Right lobe of liver (tissue), 6 donors: ENCODE measurements at places on chromosomes 2 and 18.
A peak's percentile ranks its signal among the peaks of the same experiment; 100 is the strongest.

- DNase-seq: no peak
These were observed 57.0 kb upstream of the HPCAL1 start for GRCh38 chr2:10245661-10246060.

GRCh38 chr2:208204166-208204565, 14.3 kb upstream of the C2orf80 start:
- no peak for DNase-seq

DNA sequence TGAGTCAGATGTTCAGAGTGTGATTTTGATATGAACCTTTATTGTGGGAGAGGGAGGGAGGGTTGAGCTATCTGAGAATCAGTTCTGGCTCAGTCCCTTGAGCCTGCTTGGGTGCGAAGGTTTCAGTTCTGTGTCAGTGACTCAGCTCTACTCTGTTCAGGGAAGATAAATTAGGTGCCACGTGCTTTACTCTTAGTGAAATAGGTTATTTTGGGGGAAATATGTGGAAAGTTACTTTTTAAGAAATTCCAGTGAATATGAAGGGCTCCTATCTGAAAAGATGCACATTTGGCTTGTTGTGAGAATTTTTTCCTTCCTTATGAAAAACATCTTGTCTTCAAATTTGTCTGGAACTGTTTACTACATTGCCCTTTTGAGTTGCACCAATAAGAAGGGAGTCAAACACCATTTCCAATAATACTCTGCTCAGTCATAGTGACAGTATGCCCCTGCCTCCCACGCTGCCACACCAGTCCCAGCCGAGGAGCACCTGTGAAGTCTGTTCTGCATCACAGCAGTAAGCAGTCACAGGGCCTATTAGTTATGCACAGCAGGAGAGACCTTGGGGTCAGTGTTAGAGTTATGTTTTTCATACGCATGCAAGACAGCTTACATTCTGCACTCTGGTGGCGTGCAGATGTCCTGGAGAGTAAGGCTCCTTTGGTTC, 32.8 kb upstream of the DNAH7 start:
- DNase-seq: no peak

DNA sequence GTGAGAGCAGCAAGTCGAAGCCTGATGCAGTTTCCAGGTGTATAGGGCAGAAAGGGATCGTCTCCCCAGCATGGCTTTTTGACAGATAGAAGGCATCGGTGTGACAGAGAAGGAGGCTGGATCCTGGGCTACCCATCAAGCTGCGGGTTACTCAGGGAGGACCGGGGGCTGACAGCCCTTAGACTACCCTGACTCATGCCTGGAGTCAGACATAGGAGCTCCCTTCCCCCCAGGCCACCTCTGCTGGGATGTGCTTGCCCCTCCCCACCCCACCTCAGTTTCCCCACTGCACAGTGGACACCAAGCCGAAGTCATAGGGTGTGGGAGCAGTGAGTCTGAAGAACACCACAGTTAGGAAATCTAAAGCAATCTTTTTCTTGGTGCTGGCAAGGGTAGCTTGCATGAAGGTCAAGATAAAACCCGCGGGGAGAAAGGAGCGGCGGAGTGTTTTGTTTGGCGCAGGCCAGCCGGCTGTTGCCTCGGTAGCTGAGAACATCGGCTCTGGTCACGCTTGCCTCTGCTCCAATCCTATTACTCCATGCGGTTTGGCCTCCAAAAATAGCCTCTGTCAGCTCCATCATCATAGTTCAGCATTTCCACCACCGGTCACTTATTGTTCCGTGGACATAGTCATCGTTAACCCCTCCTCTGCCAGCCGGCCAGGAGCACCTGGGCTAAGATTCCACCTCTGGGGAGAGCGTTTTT, 169.2 kb upstream of the GLI2 start:
- DNase-seq: peak; percentile 25

- no peak for DNase-seq
These were observed 3.1 kb upstream of the GPR17 start for GRCh38 chr2:127642706-127643438.

DNA sequence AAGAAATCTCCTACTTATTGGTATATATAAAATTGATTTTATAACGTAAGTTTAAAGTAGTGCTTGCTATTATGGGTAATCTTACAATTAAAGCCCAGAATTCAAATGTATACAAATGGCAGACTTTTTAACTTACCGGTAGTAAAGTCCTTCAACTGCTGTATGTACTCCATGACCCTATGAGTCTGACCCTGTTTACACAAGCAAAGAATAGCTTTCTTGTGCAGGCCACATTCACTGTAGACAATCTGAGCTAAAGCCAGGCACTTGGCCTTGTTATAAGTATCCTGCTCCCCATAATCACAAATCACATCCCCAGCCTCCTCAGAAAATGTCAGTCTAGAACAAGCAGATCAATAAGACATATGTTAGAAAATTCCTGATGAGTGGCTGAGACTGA, 51.7 kb downstream of the CLHC1 start:
- no peak for DNase-seq

DNA sequence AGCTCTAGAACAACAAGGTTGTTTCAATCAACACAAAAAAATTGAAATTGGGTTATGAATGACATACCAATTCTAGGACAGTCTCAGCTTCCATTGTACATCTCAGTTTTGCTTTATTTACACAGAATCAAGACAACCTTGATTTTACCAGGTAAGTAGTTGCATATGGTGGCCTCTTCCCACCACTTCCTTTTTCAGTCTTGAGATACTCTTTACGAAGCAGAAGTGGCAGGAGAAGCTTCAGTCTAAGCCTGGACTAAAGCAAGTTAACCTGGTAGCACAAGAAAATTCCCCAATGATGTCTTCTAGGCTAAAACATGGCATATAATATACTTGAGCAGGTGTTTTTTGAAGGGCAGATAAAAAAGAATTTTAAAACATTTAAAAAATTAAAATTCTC, 10.7 kb upstream of the FAM136A start:
- no peak for DNase-seq

- DNase-seq: no peak
These were observed 38.7 kb downstream of the ZC3H8 start for GRCh38 chr2:112216167-112216566.

DNA sequence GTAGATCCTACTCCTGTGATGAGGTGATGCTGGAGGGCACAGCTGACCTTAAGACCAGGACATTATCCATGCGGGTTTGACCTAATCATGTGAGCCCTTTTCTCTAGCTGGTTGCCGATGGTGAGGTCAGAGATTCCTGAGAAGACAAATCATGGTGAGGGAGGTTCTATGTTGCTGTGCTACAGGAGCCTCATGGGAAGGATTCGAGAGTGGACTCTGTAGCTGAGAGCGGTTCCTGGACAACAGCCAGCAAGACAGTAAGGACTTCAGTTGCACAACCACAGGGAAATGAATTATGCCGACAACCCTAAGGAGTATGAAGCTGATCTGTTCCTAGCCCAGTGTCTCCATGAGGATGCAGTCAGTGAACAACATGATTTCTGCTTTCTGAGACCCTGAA, 80.4 kb downstream of the EPB41L3 start:
- DNase-seq: no peak

DNA sequence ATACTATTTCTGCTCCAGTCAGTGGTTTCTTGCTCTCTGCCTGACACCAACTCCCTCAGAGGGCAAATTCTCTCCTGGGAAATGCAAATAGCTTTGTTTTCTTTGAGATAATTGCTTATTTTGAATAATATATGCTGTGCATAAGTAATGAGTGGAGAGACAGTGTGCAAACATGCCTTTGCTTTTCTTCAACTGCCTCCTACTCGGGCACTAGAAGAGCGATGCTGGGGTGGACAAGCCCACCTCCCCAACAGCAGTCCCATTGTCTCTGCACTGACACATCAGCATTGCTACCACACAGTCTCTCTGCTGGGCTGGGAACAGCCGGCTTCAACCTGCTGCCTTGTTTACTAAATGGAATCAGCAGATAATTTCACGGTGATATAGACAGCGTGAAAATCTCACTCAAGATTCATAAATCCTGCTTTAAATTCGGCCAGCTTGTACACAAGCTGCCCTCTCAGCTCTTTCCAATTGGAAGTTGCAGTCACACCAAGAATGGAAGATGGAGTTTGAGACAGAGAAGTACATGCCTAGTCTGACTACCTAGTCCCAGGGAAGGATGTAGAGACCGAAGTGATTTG, 694.5 kb downstream of the TDRD15 start:
- DNase-seq: no peak

GRCh38 chr18:29979881-29980280, 1062.7 kb downstream of the DSC3 start:
- DNase-seq: no peak

- no peak for DNase-seq
These were observed 29.6 kb upstream of the LPIN1 start for GRCh38 chr2:11716689-11717321.

- DNase-seq: peak; percentile 77
These were observed 18.0 kb downstream of the ARID5A start for GRCh38 chr2:96554293-96555145.

GRCh38 chr2:2579814-2580213, 248.7 kb upstream of the MYT1L start:
- no peak for DNase-seq

DNA sequence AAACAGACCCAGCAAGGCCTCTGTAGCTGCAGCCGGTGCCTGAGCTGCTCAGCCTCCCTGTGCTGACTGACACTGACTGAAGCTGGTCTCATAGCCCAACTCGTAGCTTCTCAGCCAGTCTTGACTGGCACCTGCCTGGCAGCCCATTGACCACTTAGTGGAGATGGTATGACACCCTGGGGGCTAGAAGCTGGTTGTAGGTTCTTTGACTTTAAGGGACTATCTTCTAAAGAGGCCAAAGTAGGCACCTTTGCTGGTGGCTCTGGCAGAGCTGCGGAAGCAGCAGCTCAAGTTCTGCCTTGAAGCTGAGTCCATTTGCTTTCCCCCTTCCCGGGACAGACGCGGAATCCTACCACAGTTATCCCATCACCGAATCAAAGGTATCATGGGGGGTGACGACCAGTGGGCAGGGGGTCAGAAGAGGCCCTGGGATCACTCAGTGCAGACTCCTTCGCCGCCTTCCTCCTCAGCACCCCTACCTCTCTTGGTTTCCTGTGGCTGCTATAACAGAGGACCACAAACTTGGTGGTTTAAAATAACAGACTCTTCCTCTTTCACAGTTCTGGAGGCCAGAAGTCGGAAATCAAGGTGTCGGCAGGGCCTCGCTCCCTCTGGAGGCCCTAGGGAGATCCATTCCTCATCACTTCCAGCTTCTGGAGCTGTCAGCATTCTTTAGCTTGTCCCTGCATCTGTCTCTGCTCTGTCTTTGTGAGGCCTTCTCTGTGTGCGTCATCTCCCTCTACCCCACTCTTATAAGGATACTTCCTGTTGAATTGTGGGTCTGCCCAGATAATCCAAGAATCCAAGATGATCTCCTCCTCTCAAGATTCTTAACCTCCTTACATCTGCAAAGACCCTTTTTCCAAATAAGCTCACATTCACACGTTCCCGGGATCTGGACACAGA, 13.7 kb upstream of the FOSL2 start:
- no peak for DNase-seq

GRCh38 chr18:43587538-43588153, 310.4 kb upstream of the SYT4 start:
- DNase-seq: no peak

GRCh38 chr18:23270986-23271680, 135.8 kb downstream of the CABLES1 start:
- DNase-seq: no peak

DNA sequence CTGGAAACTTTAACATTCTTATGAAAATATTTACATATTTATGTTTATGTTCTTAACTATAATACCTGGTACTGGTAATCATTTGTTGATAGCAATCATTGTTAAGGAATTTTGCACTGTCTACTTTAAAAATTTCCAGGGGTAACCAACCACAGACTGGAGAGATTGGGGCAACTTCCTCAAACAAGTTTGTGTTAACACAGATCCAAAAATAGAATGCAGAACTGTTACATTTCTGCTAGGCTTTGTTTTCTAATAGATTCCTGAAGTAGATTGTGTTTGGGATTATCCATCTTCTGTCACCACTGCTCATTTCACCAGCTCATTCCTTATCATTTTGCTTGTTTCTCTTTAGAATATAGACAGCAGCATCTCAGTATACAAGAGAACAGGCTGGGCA, 23.7 kb downstream of the RNF125 start:
- DNase-seq: no peak

DNA sequence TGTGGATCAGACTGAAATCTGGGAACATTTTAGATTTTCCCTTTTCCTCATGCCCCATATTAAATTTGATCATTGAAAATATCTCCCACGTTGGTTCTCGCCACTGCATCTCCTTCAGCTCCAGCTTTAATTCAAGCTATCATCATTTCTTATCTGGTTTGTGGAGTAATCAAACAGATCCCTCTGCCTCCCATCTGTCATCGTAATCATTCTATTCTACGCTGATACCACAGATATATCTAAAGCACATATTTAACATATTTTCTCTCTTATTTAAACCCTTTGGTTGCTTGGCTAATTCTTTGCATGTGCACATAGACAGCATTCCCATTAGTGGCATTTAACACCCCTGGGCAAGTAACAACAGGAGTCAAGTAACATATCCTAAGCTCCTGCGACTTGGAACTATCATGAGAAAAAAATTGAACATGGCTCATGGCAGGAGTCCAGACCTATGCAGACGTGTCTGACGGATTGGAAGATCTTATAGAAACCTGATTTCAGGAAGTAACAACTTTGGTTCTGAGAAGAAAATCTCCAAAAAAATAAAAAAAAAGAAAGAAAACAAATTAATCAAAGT, 158.8 kb upstream of the KYNU start:
- DNase-seq: no peak

- DNase-seq: peak; percentile 91
These were observed 228.7 kb downstream of the HAUS1 start for GRCh38 chr18:46332921-46333341.

- DNase-seq: no peak
These were observed 91.4 kb downstream of the TMEM237 start for GRCh38 chr2:201551901-201552300.

DNA sequence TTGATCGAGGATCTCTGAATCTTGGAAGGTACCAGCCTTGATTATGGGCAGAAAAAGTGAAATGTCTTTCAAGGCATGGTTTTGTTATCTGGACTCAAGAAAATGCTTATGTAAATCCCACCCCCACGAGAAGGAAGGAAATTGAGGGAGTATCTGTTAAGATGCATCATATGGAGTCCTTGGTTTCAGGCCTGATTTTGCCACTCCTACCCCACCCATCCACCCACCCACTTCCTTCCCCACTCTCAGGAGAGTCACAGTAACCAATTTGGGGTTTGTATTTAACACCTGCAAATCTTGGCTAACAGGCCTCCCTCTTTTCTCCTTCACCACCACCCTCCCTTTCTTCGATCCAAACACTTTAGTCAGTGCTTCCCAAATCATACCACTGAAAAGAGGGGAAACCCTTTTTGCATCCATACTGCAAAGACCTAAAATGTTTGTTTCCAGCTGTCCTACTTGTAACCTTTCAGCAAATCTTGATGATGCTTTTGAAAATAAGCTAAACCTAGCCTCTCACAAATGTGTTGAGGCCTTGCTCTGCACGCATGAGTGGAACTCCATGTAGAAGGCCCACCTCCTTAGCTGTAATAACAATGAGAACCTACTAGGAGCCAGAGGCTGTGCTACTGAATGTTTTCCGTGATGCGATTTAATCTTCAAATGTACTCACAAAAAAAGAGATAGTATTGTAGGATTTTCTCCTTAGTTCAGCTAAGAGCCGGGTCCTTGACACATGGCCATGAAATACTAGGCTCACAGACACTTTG, 34.8 kb downstream of the POU3F3 start:
- DNase-seq: no peak

- no peak for DNase-seq
These were observed 35.4 kb downstream of the TMX3 start for GRCh38 chr18:68679528-68679927.

GRCh38 chr2:89823556-89823955, 1132.1 kb downstream of the RPIA start:
- no peak for DNase-seq

GRCh38 chr2:46431481-46432235, 47.7 kb upstream of the TMEM247 start:
- DNase-seq: no peak
